ENCODE measurements at places on chromosomes 5 and 9.

DNA sequence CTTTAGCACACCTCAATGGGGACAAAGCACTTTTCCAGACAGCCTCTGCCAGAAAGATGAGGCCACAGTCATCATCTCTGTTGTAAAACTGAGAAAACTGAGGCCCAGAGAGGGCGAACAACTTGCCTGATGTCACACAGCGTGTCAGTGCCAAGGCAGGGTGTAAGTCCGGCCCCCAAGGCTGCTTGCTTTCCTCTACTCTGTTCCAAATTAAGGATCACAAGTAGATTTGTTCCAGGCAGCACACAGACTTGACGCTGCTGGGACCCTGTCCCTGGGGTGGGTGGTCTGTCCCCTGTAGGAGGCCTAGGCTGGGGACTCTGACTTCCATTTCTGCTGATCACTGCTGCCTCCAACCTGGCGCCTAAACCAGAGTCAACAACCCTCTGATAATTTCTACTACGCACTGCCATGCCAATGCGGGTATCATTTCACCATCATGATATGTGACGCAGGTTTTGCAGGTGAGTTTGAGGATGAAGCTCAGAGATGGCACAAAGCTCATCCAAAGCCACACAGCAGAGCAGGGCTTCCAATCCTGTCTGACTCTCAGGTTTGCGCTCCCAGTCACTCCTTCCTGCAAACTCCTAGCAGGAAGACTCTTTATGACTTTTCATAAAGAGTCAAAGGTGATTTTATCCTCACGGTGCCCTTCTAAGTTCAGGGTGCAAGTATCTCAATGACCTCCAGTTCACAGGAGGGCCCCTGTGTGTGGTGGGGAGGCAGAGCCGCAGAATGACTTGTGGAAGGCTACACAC is 13.5 kb upstream of the RALGDS start:
- no peak for DNase-seq

DNA sequence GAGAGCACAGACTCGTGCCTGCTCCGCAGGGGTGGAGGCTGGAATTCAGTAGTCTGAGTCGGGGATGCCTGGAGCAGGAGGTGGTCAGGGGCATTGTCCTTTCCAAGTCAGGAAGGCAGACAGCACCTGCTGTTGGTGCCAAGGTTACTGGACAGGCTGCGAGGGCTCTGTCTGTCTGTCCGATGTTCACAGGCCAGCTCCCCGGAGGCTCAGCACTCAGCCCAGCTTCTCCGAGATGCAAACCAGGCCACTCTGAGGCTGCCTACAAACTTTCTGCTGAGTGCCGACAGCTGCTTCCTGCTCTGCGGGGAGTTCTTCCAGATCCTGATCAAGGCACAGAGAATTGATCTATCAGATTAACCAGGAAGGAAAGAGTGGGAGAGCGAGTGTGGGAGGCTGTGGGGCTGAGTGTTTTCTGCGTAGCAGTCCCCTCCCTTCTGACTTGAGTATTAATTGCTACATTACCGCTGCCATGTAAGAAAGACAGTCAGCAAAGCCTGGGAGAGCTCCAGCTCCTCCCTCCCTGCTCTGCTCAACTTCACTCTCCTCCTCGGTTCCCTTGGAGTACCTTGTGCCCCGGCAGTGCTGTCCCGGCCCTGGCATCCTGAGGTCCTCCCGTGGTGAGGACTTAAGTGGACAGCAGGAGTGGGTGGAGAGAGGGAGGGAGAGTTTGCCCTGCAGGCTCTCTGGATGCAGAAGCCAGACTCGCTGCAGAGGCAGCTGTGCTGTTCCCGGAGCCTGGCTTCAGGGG is 36.0 kb downstream of the KCNMB1 start:
- DNase-seq, result no peak

DNA sequence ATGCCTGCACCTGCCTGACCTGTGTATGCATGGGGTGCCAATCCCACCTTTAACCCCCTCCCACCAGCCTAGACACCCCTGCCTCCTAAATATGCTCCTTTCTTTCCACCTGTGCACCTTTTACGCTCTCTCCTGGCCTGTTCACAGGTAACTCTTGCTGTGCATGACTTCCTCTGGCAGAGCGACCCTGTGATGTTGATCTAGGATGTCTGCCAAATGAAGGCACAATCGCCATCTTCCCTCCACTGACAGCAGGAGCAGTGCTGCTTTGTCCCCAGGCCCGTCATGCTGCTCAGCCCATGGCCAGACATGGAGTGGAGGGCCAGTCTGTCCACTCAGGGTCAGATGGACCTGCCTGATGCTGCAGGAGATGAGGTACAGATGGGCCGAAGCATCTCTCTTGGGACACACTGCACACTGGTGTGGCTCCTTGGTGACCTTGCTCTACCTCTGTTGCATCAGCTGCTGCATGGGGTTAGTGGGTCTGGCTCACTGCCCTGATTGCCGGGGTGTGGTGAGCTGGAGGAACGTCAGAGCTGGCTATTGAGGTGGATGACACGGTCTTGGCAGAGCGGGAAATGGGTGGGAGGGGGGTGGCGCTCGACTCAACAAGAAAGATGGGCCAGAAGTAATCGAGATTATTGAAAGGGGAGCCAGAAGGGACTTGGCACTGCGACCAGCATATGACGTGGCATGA is 101.7 kb upstream of the PITX1 start:
- no peak for DNase-seq

- DNase-seq, result no peak
These were observed 149.9 kb downstream of the ISOC1 start for GRCh38 chr5:129244478-129244877.

- DNase-seq, result no peak
These were observed 18.0 kb downstream of the DNLZ start for GRCh38 chr9:136345281-136346156.

- DNase-seq, result no peak
These were observed 67.1 kb downstream of the DAPK1 start for GRCh38 chr9:87564791-87565241.

GRCh38 chr9:115599898-115600297 is 481.9 kb upstream of the TNC start:
- DNase-seq, result no peak

DNA sequence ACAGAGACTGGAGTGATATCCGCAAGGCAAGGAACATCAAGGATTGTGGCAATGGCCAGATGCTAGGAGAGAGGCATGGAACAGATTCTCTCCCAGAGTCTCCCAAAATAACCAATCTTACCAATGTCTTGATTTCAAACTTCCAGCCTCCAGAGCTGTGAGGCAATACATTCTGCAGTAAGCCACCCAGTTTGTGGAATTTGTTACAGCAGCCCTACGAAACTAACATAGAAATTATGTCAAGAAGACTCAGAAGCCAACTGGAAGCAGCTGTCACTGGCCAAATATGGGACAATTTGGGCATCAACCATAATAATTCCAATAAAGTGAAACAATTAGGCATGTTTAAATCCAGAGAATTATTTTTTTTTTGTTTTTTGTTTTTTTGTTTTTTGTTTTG is 271.1 kb downstream of the NDUFS4 start:
- DNase-seq, result no peak

GRCh38 chr9:97405551-97405950 is 6.3 kb upstream of the TDRD7 start:
- DNase-seq, result no peak

DNA sequence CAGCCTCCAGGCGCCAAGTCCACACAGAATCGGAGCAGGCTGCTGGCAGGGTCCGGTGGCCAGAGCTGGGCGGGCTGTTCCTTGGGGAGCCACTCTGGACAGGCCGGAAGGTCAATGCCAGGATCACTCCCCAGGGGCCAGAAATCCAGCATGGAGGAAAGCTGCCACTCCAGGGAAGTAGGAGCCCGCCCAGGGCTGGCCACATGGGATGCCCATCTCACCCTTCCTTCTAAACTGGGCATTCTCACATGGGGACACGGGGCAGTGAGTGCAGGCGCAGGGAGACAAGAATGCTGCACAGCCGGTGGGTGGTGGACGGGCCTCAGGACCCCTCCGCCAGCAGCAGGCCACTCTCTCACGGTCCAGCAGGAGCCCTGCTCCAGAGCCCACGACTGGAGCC is 58.2 kb downstream of the ADAMTS2 start:
- no peak for DNase-seq

GRCh38 chr9:128128836-128129590 is 1.5 kb upstream of the PTGES2 start:
- DNase-seq, result no peak

DNA sequence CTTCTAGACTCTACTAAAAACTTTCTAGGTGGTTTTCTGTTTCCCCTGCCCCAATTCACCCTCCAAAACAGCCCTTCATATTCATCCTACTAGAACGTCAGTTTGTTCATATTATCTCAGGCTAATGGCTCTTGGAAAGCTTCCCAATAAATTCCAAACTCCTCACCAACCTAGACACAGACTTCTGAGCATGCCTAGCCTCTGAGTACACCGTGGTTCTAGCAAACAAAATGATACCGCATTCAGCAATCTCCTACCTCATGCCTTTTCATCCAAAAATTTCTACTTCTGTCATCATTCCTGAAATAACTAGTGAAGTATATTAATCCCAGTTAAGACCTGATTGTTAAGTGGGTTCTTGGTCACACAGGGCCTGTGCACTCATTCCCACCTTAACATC is 46.5 kb upstream of the NR5A1 start:
- DNase-seq, result no peak

DNA sequence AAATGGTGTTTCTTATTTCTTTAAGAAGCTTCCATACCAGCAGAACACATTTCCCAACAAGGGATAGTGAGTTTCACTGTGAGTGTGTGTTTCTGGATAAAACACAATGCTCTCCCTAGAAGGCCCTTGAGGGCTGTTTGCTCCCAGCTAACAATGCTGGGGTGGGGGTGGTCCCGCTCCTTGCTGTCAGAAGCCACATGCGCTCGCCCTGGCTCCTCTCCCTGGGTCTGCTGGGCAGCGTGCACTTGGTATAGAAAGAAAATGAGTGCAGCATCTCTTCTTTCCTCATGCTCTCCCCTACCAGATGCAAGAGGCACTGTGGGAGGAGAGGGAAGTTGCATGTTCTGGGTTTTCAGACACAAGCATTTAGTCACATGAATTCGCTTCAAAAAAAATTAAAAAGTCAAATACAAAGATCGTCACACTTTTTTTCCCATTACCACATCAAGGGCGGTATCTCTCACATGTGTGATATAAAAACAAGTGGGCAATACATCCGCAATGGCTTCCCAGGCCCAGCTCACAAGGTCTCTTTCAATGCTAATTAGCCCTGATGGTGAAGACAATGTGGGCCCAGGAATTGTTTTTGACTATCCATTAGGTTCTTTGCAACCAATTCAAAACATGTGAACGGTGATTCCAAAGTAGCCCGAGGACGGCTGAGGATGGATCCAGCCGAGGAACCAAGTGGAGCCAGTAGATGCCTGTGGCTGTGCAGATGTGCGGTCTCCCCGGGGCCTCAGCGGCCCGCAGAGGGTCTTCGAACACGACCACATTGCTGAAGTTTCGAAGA is 603.6 kb downstream of the IRX1 start:
- no peak for DNase-seq

DNA sequence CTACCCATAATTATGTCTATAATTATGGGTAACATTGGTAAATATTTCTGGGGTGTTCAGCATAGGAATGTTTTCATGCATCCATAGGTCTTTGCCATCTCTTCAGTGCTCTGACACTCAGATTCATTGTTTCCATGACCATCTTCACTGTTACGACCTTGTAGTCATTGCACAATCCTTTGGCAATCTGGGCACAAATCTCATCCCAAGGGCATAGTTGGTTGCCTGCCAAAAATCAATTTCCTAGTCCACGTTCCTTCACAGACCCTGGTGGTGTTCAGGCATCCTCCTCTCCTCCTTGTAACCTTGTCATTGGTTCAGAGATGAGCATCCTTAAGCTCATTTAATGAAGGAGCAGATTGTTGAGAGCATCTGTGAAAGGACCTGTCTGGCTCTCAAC is 1400.7 kb downstream of the CDH12 start:
- no peak for DNase-seq

DNA sequence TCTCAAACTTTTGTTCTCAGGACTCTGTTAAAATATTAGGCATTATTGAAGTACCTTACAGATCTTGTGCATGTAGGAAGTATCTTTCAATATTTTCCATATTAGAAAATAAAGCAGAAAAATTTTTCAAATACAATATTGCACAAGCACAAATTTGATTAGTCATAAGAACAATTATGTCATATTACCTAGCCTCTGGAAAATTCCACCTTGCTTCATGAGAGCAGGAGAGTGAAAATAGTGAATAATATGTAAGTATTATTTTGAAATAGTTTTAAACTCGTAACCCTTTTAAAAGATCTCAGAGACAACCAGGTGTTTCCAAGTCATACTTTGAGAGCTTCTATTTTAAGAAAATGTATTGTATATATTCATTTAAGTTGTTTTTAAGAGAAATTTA is 1672.9 kb upstream of the ACO1 start:
- DNase-seq, result no peak

DNA sequence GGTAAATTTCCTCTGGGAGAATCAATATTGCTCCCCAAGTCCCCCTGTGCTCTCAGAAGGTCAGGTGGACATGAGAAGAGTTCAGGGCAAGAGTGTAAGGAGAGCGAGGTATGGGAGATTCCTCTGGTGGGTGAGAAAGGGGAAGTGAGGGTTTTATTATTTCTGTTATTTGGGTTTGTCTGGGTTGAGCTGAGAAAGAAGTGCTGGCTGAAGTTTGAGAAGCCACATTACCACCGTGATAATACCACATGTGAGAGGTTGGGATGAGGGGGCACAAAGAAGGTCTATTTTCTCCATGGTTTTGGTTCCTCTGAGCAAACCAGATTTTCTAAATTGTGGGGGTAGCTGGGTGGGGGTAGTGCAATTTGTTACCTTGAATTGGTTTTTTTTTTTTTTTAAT is 350.4 kb downstream of the OSTF1 start:
- no peak for DNase-seq

DNA sequence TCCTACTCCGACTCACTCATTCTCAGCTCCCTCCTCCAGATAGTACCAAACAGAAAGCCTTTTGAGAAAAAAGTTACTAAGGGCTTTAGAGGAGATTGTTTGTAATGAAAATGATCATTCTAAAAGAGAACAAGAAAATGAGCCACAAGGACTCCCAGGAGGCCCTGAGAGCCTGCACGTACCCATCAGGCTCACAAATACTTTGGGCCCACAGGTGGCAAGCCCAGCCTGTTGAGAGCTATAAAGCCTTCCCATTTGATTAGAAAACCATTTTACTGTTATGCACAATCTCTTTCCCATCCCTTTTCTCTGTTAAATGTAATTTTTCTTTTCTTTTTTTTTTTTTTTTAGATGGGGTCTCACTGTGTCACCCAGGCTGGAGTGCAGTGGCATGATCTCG is 136.1 kb downstream of the LHFPL2 start:
- DNase-seq, result no peak

DNA sequence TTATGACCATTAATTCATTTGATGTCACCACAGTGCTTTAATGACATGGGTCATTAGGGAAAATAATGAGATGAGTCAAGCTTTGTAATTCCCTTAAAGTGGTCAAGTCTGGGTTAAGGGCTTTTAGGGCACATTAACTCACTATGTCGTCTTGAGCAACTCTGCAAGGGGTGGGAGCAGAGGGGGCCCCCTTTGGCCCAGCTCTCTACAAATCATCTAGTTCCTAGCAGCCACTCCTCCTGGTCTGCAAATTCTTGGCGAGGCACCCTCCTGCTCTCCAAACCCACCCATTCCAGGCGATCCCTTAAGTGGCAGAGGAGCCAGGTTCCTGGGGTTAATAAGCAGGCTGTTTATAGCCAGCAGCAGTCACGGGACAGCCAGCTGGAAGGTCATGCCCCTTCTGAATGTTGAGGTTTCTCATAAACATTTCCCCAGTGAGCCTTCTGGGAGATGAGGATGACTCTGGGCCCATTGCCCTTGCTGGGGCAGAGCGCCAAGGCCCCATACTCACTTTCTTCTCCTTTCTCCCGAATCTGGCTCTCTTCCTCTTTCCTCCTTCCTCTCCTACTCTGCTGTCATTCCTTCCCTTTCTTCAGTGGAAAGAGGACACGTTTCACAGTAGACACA is 14.3 kb upstream of the GPX3 start:
- DNase-seq, result no peak
